GM12892 (cell line): ENCODE measurements at places on chromosomes 6 and 20.

GRCh38 chr20:40851051-40851450 lies 162.0 kb upstream of the MAFB start:
- no peak for DNase-seq

DNA sequence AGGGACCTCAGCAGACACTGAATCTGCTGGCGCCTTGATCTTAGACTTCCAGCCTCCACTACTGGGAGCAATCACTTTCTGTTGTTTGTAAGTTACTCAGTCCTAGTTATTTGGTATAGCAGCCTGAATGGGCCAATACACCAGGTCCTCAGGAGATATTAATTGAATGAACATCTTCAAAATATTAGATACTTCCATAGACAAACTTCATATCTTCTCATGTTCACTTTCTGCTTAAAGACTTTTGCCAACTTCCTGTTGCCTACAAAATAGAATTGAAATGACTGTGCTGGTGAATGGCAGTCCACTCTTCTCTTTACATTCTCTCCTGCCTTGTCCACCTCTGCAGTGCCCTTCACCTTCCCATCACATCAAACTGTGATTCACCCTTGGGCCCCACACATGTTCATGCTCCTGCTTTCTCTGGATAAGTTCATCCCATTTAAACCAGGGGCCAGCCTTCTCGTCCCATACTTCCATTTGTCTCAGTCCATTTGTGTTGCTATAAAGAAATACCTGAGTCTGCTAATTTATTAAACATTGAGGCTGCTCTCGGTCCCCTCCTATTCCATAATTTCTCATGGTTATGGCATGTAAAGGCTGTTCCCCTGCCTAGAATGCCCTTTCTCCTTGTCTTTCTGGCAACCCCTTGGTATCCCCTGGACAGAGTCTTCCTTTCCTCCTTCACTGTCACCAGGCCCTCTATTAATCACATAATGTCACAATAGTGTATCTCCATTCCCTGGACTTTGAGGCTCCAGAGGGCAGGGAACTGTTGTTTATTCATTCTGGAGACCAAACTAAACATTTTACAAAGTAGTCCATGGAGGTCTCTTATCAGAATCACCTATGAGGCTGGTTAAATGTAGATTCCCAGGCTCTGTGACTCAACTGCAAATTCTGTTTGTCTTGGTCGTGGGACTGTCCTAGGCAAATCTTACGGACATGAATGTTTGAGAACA lies 148.3 kb upstream of the TMEM170B start:
- no peak for DNase-seq

DNA sequence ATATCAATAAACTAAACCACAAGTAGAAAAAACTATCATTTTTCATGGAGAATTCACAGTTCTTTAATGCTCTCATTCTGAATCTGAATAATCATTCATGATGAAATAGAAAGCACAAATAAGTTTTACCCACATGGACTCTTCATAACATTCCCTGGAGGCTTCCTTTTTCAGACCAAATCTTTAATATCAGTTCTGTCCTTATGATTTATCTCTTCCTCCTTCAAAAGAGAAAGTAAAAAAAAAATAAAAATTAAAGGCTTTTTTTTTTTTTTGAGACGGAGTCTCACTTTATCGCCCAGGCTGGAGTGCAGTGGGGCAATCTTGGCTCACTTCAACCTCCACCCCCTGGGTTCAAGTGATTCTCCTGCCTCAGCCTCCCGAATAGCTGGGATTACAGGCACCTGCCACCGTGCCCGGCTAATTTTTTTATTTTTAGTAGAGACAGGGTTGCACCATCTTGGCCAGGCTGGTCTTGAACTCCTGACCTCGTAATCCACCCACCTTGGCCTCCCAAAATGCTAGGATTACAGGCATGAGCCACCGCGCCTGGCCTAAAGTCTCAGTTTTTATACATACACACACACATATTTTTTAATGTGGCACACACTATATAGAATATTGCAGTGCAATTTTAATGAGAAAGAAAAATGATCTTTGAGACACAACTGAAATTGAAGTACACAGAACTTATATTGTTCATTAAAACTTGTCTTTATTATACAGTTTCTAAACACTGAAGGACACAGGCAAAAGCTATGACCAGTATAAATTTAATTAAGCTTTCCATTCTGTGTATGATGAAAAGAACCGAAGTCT lies 31.9 kb upstream of the ZNF217 start:
- no peak for DNase-seq

GRCh38 chr20:46752728-46753127 lies 43.3 kb downstream of the SLC2A10 start:
- peak; percentile 27 for DNase-seq

- no peak for DNase-seq
Measured at GRCh38 chr20:24935140-24935539, 13.9 kb upstream of the CST7 start.

DNA sequence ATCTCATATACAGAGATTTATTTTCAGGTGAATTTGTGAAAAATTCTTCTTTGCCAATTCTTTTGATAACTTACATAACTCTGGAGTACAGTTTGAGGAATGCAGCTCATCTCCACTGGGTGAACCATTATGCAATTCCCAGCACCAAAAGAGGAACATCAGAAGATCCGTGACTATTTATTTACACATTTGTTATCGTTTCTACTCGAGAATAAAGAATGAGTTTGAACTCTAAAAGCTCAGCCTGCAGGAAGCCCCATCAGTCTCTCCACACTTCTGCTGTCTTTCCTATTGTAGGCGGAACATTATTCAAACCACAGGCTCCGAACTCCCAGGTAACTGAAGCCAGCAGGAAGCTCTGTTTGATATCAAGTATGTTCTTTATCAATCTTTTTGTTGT lies 95.9 kb upstream of the IFNGR1 start:
- no peak for DNase-seq

- no peak for DNase-seq
Measured at GRCh38 chr6:17968876-17969275, 18.6 kb downstream of the KIF13A start.

DNA sequence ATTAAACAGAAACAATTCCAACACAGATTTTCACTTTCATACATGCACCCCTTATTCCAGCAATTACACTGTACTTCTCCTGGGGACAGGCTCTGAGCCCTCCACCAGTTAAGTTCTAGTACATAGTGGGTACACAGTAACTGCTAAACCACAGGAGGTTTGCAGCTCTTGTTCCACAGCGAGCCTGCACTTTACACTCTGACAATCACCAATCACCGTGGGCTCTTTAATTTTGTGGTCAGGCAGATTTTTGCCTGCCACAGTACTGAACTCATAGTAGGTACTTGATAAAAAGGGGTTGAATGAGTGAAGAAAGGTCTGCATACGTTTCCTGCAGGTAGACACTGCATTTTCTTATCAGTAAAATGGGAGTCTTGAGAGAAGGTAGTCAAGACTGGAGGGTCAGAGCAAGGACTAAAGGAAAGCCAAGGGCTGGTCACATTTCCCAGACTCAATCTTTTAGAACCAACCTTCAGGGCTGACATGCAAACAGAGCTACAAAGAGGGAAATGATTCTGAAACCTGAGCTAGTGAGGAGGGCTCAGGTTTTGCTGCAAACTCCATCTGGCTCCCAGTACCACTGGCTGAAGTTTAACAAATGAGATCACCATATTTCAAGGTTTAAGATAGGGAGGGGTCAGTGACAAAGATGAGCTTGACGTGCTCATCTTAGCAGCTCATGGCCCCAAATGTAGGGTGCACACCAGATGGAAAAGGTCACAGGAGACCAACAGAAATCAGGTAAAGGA lies 404.6 kb downstream of the BTBD9 start:
- peak; percentile 42 for DNase-seq

DNA sequence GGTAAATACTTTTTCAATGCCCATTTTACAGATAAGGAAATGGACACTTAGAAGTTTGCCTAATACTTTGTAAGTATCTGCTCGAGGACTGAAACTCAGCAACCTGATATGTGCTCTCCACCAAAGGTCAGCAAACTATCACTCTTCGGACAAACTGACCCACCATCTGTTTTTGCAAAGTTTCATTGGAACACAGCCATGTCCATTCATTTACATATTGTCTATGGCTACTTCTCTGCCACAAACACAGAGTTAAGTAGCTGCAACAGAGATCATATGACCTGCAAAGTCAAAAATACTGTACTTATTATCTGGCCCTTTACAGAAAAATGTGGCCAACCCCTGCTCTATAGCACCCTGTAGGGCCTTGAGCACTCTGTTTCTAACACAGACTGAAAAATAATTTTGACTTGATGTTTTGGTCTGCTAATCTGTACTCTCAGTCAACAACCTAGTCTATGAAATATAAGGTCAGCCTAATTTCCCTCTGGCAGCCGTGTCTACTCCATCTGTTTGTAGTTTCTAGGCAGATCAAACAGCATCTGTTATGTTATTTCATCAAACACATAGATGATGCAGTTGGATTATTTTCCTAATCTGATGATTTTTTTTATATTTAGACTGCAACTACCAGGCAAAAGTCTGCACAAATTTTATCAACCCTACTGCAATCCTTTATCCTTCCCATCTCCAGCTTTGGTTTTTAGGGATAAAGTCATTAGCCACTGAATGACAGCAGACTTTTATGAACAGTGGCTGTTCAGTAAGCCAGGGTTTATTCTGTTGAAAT lies 41.4 kb upstream of the BEND6 start:
- no peak for DNase-seq

DNA sequence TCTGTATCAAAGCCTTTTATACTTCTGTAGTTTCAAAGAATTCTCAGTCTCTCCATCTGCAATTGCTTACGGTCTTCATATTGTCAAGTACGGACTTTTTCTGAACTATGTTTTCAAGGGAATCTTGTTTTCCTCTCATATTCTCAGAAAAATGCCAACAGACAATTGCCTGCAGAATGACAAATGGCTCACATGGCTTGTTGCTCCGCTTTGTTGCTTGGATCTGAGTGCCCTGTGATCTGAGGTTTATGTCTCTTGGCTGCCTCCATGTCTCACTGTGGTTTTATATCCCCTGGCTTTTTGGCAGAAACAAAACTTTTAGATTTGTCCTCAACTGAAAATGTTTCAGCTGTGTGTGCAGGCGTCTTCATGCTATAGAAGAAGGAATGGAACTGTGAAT lies 285.4 kb upstream of the CHD6 start:
- DNase-seq: no peak

DNA sequence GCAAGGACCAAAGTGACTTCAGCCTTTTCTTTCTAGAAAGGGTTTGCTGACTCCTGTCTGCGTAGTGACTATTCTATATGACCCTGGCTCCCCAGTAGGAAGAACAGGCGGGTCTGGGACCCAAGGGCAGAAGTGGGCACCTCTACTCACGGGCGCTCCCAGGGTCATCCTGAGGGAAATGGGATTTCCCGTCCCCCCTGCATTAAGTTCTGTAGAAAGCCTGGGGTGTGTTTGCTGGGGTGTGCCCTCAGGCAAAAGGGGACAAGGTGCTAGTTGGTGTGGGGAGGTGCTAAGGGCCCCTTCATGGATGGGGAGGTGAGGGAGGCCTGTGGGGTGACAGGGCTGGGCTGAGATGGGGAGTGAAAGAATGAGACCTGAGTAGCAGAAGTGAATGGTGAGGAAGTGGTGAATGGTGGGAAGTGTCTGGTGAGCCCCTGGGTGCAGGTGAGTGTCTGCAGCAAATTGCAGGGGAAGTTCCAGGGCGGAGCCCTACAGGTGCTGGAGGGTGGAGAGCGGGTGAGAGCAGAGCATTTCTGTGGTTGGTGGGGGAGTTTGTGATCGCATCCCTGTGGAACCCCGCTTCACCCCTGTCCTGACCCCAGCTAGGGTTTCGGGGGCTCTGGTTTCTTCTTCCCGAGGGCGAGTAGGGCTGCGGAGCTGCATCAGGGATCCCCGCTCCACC lies 21.1 kb downstream of the RAET1L start:
- no peak for DNase-seq

DNA sequence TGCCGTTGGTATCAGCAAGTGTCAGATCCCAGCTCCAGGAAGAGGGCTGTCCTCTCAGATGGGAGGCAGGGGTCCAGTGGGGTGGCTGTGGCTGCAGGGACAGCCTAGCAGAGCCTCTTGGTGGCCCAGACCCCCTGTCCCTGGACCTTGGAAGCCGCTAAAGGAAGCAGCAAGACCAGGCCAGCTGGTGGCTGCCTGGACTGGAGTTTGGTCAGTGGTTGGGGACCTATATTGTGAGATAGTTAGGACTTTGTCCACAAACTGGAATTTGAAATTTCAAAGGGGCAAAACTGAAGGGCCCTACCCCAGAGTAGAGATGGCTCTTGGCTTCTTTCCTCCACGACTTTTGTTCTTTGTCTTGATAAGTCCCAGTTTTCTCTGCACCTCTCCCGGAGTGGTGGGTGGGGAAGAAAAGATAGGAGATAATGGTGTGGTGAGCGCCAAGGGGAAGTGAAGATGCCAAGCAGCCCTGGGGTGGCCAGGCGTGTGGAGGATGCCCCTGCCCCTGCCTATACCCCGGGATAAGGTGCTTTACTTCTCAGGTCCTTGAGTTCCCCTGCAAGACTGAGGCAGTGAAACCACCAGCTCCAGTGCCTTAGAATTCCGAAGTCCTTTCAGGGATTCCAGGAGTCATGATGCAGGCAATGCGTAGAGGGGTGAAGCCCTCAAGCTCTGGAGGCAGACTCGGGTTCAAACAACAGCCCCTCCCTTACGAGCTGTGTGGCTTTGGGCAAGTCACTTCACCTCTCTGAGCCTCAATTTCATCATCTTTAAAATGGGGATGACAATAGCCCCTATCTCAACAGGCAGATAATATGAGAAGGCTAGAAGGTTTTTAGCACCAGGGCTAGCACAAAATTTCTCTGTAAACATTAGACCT lies 40.2 kb downstream of the HNF4A start:
- no peak for DNase-seq

GRCh38 chr6:30570740-30571074 lies 535 bp upstream of the ABCF1 start:
- peak; percentile 23 for DNase-seq

GRCh38 chr6:125251516-125252220 lies 50.1 kb downstream of the HDDC2 start:
- no peak for DNase-seq

- DNase-seq: no peak
Measured at GRCh38 chr20:32808438-32808837, 11.3 kb upstream of the MAPRE1 start.

GRCh38 chr6:166900956-166901607 lies 55.3 kb downstream of the RNASET2 start:
- no peak for DNase-seq

- DNase-seq: no peak
Measured at GRCh38 chr6:125747589-125748405, 1.6 kb upstream of the HEY2 start.

DNA sequence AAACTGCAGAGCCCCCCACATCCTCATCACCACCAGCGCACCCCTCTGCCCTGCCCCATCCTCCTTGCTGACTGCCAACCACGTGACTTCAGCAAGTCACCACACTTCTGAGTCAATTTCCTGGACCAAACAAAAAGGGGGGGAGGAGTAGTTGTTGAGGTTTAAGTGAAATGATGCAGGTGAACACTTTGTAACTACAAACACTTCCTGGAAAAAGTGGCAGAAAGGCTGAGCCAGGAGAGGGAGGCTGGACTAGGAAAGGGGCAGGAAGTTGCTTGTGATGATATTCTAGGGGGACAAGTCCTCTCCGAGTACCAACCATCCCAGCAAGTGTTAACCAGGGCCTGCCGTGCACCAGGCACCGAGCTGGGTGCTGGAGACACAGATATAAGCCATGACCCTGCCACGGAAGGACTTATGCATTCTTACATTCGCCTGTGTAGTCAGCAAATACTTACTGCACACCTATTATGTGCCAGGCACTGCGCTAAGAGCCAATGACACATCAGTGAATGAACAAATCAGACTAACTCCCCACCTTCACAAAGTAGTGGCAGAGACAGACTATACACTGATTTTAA lies 67.3 kb downstream of the PREX1 start:
- DNase-seq: peak; percentile 67

GRCh38 chr6:24228681-24229255 lies 102.8 kb downstream of the NRSN1 start:
- DNase-seq: no peak
